ENCODE measurements at places on chromosomes 2 and 18.

DNA sequence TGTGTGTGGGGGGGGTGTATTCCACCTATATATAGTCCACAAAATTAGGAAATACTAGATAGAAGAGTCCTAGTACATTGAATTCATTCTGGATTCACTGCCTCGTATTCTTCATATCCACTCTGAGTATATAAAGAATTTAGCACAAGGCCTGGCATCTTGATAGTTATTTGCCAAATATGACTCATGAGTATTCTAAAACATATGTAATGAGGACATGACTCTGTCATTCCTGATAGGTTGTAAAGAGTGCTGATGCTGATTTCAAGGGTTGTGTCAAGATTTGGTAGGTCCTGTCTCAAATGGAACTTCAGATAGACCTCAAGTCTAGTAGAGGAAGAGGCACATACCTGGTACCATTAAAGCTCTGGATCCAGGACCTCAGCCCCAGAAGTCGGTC lies 173.4 kb upstream of the BOD1L2 start:
- DNase-seq = no peak

GRCh38 chr18:55284614-55285013 lies 303.4 kb downstream of the TCF4 start:
- DNase-seq = no peak

- peak; percentile 10 for DNase-seq
These were observed 15.0 kb upstream of the ELOA2 start for GRCh38 chr18:47050468-47050867.

DNA sequence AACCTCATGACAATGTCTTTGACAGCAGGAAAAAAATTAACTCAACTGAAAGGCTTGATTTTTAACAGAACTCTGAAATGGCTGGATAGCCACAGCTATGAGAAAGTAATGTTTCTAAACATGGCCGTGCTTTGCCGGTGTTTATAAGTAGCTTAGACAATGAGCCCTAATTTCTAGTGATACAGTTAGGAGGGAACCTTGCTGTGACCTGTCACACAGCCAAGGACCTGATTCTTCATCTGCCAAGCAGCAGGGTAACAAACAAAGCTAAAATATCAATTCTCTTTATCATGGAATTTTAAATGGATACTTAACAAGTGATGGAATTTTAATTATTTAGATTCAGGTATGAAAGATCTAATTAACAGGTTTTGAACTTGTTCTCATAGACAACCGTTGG lies 24.3 kb upstream of the DYNC2LI1 start:
- DNase-seq = no peak

- no peak for DNase-seq
These were observed 1.7 kb upstream of the SLC25A12 start for GRCh38 chr2:171895786-171896185.

- DNase-seq = no peak
These were observed 30.7 kb downstream of the LYPD6B start for GRCh38 chr2:149068996-149069888.

GRCh38 chr2:133885847-133886246 lies 317.6 kb upstream of the NCKAP5 start:
- DNase-seq = no peak
